Stimulated activated CD8-positive, alpha-beta memory T cell treated with anti-CD3 and anti-CD28 coated beads, Interleukin-2, amount 100 ng/mL, for 1 hour (primary cell): ENCODE measurements at places on chromosomes 3 and 15.

- DNase-seq, result no peak
Measured at GRCh38 chr15:90044916-90045371, 43.8 kb downstream of the ZNF710 start.

GRCh38 chr3:62164196-62164595 is 209.2 kb downstream of the FEZF2 start:
- DNase-seq, result no peak

DNA sequence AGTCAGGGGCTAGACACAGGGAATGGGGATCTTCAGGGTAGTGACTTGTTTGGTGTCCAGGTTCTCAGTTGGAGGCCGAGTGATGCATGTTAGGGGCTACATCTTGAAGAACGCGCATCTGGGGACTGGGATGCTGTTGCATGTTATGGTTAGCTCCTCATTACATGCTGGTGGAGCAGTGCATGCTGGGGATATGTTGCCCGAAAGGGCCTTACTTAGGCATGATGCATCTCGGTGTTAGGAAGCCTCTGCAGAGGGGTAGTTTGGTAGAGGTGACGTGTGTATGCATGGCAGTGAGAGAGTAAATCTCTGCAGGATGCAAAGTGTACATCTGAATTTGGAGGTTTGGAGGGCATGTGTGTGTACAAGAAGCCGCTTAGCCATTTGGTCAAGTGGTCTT is 2.4 kb downstream of the EIF4G1 start:
- no peak for DNase-seq

DNA sequence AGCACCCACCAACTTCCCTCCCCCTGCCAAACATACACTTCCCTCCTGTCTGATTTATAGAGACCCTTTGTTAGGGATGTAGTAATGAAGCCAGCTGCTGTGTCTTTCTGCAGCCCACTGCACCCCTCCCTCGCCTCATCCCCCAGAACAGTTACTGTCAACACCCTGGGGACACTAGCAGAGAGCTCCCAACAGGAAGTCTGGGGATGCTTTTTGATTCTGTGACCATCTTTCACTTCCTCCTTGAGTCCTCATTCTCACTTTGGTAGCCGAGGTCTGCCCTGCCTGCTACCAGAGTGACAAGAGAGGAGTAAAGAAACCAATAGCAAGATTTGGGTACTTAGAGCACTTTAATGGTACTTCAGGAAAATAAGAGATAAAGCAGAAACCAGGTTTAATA is 201.6 kb downstream of the SATB1 start:
- DNase-seq, result no peak

- DNase-seq, result no peak
Measured at GRCh38 chr15:74376825-74377581, 9.6 kb upstream of the CYP11A1 start.

DNA sequence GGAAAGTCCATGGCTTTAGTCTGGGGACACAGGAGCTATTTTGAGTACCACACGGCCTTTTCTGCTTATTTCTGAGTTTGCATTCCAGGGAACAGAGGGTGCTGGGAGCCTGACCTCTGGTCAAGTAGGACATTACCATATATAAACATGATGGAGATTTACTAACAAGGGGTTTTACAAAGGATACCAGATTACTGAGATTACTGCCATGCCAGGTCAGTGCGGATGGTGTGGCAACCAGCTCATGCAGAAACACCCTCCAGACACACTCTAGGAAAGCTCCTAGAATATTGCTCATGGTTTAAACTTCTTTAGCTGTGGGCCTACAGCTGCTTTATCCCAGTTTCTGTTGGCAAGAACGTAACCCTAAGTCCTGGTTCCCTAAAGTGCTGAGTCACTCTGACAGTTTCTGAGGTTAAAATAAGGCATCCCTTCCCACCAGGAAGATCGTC is 54.3 kb upstream of the AGTR1 start:
- DNase-seq, result no peak

DNA sequence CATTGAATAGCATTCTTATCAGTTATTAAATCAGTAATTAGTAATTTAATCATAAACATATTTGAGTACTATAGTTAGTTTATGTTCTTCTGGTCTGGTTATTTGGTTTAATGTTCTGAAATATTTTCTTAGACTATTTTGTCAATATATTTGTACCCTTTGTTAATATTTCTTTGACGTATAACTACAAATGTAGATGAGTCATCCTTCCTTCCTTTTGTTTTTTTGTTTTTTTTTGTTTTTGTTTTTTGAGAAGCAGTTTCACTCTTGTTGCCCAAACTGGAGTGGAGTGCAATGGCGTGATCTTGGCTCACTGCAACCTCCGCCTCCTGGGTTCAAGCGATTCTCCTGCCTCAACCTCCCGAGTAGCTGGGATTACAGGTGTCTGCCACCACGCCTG is 17.4 kb upstream of the EIF3J start:
- DNase-seq, result no peak

- no peak for DNase-seq
Measured at GRCh38 chr3:8869613-8870012, 93.7 kb downstream of the RAD18 start.

GRCh38 chr15:31214864-31215489 is 111.7 kb upstream of the KLF13 start:
- DNase-seq, result no peak

GRCh38 chr15:97875513-97876280 is 84.8 kb upstream of the ARRDC4 start:
- no peak for DNase-seq

- DNase-seq, result no peak
Measured at GRCh38 chr15:68188647-68189046, 16.5 kb downstream of the CALML4 start.
